ENCODE measurements at places on chromosomes 11 and 22. TPM values are rescaled to one million over a fixed set of nuclear protein-coding genes. Genes with fewer than 3 reads are reported as not detected.

The NXPE4 gene
- not detected for total RNA-seq

The TRIM49C gene
- total RNA-seq = not detected

GRCh38 chr11:66277471-66278362 lies at the start of gene CNIH2:
Gene CNIH2, plus strand, starts transcription at chr11:66278175. Its CDS starts 282 bp downstream, at chr11:66278457.
- peaks cover 2% of the 10 kb centered on the region for H3K4me1 ChIP-seq
- no peak for DNase-seq
- H3K36me3 ChIP-seq = peaks cover 20% of the 10 kb centered on the region
- no peak within 1 kb of the TSS for H3K4me3 ChIP-seq
- H3K27me3 ChIP-seq = no peaks in the 10 kb centered on the region

The C11orf16 gene
- not detected for total RNA-seq

DNA sequence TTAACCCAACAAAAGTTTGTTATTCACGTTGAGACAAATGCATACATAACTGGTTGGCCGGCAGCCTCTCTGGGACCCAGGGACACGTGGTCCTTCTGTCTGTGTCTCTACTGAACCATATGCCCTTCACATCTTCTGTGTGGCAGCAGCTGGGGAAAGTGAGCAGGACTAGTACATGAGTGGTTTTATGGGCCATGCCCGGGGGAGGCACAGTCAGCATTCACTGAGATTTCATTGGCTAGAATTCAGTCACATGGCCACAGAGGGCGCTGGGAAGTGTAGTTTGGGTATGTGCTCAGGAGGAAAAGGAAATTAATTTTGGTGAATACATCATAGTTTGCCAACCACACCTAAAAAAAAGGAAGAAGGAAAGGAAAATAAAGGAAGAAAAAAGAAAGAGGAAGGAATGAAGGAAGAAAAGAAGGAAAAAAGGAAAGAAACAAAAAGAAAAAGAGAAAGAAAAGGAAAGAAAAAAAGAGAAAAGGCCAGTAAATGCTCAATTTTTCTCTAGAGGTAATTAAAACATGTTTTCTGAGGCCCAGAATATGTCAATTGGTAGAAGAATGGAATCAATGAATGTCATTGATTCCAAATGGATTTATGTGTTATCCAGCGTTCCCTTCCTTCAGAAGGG lies 55.9 kb upstream of the KIRREL3 start:
- peaks cover 5% of the 10 kb centered on the region for H3K27me3 ChIP-seq
- H3K4me1 ChIP-seq = no peaks in the 10 kb centered on the region
- H3K27ac ChIP-seq = no peak overlapping the region

DNA sequence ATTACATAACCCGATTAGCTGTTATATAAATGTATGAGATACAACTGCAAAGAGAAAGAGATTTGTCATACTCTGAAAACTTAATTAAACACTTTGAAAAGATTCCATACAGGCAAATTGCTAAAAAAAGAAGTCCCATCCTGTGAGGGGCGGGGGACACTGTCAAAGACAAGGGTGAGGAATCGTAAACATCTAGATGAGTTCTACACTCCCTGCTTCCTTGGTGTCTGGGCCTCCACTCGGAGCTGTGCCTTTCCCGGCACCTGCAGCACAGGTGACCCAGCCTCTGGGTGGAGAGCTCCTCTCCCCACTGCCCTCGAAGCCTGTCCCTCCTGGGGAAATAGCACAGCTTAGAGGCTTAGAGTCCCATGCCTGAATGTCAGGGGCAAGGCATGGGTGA lies 69.2 kb upstream of the CRYBB3 start:
- H3K36me3 ChIP-seq = no peaks in the 10 kb centered on the region
- no peak for DNase-seq

The SCGB1C1 gene
- total RNA-seq = not detected
